Activated CD8-positive, alpha-beta T cell treated with anti-CD3 and anti-CD28 coated beads, Interleukin-2, amount 10 ng/mL, durations not matched to agents 7 days and 5 days (primary cell): ENCODE measurements at places on chromosomes 1 and 21. TPM values are rescaled to one million over a fixed set of nuclear protein-coding genes. Genes with fewer than 3 reads are reported as not detected.

- no peak for DNase-seq
Observed at GRCh38 chr1:9605946-9606455, 17.3 kb downstream of the TMEM201 start.

The DIO1 gene
- total RNA-seq = not detected

DNA sequence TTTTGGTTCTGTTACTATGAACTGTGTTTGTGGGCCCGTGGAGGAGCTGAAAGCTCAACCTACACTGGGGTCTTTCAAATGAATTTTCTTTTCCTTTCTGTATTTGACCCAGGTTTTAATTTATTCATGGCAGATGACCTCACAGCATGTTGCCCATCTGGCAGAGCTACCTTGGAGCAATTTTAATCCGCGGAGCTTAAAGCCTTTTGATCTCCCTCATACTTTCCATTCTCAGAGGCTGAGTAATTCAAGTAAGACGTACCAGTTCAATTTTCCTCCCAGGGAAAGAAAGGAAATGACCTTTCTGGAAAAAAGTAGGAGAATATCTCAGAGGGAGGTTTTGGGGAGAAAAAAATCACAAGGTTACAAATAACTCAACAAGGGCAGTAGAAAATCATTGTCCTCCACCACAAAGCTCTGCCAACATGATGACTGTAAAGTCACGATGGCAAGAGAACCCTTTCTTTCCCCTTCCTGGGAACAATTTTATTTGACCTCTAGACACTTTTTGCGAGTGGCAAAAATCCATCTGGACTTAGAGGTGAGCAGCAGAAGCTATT, 21.6 kb upstream of the PCP4 start:
- no peak for DNase-seq

DNA sequence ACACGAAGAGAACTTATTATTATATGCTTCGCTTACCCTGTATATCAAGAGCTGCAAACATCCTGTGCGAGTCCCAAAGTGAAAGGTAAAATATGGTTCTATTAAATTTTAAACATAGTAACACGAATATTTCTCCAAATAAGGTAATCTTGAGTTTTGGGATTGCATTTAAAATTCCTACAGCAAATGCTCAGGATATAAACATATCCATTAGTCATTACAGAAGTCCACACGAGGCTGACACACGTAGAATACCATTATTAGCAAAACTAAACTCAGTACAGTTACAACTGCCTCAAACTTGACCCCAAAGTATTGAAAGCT, 282 bp upstream of the LYPLAL1 start:
- no peak for DNase-seq

DNA sequence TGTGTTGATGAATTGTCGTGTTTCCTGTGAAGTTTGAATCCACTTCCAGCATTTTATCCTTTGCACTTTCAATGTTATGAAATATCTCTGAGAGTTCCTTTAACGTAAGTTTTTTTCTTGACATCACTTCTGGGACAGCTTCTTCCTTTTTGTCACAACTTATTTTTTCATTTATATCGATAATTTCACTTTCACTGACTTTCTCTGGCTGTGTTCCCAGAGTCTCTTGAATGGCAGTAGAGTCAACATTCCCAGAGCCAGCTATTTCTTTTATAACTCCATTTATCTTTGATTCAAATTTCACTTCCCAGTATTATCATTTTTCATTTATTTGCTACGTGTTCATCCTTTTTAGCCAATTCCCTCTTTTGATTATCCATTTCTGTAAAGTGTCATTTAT, 256.5 kb downstream of the PAPPA2 start:
- DNase-seq = no peak

The NR5A2 gene
- not detected for total RNA-seq
